NCI-H2081 treated with DMSO at 0.1 percent for 48 hours (cell line): ENCODE measurements at places on chromosomes 4 and X.

GRCh38 chr4:139584784-139585183, 28.8 kb upstream of the SETD7 start:
- no peak for DNase-seq

DNA sequence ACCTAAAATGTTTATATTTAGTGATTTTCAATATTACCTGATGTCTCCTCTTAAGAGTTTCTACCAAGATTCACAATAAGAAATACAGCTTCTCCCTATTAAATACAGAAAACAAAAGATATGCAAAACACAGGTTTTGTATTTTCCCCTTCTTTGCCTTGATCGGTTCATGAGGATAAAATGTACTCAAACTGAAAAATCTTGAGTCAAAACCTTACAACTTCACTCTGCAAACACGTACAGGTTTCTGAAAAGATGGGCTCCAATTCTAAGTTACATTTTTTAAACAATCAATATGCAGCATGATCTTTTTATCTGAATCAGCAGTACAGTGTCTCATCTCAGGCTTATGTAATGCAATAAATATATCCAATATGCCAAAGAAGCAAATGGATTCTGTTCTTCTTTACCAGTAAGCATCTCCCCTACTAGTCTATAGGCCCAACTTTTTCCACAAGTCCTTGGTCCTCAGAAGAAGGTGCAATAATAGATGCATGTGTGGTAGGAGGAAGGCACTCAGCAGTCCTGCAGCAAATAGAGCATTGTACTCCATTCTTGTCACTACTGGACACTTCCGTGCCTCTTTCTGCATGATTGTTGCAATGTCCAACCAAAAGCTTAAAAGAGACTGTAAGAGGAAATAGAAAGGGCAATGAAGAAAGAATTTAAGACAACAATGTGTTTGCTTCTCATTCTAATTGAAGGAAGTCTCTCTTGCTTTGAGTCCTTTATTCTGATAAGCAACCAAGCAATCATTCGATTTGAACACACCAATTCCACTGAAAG, 3.2 kb downstream of the MAPK10 start:
- DNase-seq = no peak

GRCh38 chrX:29617725-29618124, 597.6 kb upstream of the MAGEB2 start:
- DNase-seq = no peak

DNA sequence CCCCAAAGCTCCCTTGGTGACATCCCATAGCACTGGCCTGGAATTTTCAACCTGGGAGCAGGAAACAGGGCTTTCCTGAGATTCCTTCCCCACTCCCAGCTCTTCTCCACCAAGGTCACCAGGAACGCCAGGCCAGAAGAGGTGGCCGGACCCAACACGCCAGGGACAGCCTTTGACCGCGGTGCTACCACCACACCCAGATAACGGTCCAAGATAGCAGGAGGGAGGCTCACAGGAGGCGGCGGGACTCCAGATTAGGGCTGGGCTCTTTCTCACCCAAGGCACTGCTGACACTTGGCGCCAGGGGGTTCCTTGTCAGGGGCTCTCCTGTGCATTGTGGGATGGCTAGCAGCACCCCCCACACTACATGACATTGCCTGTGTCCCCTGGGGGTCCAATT, 22.9 kb downstream of the ZFYVE28 start:
- DNase-seq = no peak

- no peak for DNase-seq
Observed at GRCh38 chr4:149961876-149962597, 116.2 kb upstream of the DCLK2 start.

- no peak for DNase-seq
Observed at GRCh38 chr4:74098427-74098994, 484 bp downstream of the CXCL2 start.

DNA sequence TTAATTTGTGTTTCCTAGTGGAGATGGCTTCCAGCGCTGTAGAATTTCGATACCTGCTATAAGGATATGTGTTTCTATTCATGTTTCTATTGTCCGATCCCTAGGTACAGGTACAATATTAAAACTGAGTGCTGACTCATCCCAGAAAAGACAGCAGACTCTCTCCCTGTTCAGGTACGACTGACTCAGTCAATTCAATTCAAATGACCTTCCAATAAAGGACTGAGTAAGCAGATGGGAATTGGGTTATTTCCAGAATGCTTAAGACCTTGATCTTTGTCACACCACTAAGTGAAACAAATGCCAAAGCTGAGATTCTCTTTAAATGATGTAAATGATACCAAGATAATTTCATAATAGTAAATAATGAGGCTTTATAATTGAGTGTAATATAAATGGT, 1596.9 kb downstream of the RPA4 start:
- no peak for DNase-seq

DNA sequence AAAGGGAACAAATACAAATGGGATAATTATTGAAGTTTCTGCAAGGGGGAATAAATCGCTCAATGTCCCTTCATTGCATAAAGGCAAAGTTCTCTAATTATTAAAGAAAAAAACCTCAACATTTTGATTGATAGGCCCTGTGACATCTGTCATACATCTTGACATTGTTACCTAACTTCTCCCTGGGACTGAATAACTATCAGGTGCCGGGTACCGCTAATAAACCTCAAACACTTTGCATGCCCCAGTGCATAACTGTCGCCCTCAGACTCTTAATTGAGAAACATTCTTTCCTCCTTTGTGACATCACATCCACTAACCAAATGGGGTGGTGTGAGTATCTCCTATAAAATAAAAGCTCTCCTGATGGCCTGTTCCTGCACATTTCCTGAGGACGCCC, at the start of gene ADAM29:
ADAM29 (plus strand) TSS at position 301 of the 400 bp plus-strand sequence. CDS start 57,168 bp downstream, outside the sequence.
- DNase-seq = no peak

DNA sequence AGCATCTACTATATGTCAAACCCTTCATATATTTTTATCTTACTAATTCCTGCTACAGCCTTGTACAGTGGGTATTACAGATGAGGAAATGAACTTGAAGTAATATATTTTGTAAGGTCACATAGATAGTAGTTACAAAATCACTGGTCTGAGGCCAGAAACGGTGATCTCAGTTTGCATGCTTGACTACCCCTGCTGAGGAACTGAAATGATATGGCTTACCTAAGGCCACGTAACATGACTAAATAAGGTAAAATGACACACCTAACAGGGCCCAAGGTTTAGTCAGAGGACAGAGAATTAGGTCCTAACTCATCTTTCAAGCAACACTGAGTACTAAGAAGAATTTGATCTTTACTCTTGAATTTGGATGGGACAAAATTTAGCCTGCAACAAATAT, 1.5 kb upstream of the COMMD8 start:
- DNase-seq = no peak

- no peak for DNase-seq
Observed at GRCh38 chrX:41958861-41959260, 35.5 kb upstream of the CASK start.

DNA sequence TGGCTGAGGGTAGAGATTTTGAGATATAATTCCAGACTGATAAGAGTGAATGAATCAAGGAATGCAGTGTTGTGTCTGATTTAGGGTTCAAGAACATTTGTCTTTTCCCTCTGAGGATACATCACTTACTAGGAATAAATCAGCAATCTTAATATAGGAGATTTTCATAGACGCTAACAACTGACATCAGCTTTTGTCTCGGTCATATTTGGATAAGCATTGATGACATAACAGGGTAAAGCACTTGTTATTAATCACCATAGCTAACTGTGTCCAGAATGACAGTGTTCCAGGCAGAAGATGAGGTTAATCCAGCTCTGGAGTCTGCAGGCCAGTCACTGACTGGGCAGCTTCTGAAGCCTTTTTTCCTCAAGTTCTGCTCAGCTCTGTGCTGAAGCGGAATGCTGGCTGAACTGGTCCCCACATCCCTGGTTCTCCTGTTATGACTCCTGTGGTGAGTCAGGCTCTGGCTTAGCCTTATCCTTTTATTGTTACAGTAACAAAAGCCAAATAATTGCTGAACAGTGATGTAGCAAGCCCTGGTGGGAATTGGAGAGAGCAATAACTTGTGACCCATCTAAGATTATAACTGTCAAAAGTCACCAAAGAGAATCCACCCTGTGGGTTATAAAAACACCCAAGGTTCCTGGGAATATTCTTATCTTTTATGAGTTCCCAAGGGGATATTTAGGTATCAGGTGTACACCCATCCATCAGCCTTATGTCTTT, 41.8 kb downstream of the FNIP2 start:
- no peak for DNase-seq

DNA sequence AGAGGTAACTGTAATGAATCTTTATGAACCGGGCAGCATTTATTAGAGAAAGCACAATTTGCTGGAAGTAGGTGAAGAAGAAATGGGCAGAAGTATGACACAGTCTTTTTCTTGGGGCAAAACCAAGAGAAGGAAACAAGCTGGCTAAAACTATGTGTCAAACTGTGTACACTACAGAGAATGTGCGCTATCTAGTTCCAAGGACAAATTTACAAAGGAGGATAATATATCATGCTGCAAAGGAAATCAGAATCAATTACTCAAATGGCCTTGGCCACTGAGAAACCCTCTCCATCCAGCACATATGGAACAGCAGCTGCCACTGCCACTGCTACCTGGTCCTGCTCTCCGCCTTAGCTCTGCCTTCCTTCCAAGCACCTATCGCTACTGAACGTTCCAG, 17.1 kb upstream of the MECP2 start:
- DNase-seq = no peak

- no peak for DNase-seq
Observed at GRCh38 chr4:15182600-15183220, 180.4 kb downstream of the CPEB2 start.

DNA sequence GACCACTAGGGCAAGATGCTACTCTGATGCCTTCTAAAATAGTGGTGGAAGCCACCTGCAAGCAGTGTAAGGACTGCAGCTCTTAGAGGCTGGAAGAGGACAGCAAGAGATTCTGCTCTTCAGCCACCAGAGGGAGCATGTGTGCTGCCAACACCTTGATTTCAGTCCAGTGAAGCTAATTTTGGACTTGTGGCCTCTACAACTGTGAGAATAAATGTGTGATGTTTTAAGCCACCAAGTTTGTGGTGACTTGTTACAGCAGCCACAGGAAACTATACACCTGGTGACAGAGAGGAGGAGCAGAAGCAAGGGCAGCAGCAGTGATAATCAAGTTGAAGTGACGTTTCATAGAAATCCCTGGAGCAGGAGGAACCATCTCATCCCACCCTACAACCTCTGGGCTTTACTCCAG, 55.9 kb downstream of the FGFBP1 start:
- peak; percentile 12 for DNase-seq

- DNase-seq = no peak
Observed at GRCh38 chrX:43970528-43970927, 2.7 kb downstream of the NDP start.

DNA sequence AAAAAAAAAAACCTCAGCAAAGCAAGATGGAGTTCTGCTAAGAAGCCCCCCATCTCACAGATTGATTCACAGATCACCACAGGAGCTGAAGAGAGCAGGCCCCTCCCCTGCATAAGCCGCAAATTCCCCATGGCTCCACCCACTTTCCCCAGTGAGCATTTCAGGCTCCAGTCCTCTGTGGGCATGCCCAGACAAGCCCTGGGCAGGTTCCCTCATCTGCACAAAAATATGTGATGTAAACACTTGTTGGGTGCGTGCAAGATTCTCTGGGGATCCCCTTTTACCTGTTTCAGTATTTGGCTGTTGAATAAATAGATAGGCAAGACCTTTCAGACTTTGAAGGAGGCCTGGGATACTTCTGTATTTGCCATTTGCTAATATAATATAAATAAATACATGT, 514.3 kb downstream of the PCDH7 start:
- DNase-seq = no peak

GRCh38 chr4:21769404-21770147, 179.0 kb downstream of the KCNIP4 start:
- no peak for DNase-seq

DNA sequence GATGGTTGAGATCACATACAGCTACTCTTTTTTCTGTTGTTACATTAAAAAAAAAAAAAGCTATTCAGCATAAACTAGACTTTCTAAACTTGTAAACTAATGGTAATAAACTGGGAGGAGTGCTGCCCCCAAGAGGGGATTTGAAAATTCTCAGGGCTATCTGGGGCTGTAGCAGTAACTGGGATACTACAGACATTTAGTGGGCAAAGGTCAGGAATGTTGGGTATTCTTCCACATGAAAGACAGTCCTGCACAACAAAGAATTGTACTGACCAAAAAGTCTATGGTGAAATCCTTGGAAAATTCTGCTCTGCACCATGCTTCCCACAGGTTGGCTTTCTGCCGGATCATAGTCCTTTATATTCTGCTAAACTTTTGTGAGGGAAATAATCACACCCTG, 232.6 kb upstream of the BOD1L1 start:
- DNase-seq = no peak

- DNase-seq = no peak
Observed at GRCh38 chr4:146267826-146268225, 53.5 kb downstream of the REELD1 start.

DNA sequence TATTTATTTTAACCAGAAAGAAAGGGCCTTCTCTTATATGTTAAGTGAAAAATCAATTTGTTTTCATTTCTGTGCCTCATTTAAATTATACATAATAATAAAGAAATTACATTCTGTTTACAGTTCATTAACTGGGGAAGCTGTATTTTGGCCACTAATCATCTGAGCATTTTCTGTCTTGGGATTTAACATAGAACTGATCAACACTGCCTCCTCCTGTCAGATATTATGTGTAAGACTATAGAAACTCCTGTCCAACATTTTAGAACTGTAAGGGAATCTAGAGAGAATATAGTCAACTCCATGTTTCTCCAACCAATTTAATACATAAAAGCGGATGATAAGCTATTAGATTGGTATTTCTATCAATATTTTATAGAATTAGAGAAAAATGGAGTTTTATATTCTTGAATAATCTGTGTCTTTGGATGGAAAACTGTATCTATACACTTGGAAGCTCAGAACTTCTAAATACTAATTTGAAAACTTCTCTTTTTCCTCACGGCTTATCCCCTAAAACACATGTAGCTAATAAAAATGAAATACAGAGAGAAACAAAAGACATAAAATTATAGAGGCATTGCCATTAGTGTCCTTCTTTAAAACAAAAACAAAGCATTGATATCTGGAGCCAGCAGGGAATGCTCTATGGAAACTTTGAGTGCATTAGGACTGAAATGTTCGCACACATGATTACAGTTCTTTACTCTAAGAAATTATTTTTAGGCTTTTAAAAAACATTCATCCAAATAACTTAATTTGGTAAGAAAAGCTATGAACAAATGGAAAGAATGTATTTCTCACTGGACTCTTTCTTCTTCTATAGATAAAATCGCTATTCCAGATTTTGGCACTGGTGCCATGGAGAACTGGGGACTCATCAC, 33.1 kb downstream of the ENPEP start:
- no peak for DNase-seq

DNA sequence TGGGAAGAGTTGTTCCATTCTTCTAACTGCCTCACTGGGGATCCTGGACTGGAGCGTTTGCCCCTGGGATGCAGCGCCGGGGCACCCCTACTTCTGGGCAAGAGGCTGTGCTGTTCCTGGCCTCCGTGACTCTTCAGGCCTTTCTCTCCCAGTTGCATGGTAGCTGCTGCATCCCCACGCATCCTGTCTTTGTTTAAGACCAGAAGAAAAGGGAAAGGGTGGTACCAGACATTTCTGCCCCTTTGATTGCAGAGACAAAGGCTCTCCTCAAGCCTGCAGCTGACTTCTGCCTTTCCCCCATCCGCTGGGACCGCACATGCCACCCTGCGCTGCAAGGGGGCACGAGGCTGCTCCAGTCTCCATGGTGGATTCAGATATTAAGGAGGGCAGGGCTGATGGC, 70.4 kb downstream of the SHROOM2 start:
- no peak for DNase-seq

- no peak for DNase-seq
Observed at GRCh38 chrX:35726176-35726575, 72.0 kb upstream of the MAGEB16 start.

- DNase-seq = no peak
Observed at GRCh38 chrX:123773258-123773988, 40.6 kb upstream of the THOC2 start.

- no peak for DNase-seq
Observed at GRCh38 chr4:10747186-10747585, 62.6 kb upstream of the CLNK start.
